Lower lobe of right lung (tissue), 2 donors: ENCODE measurements at places on chromosomes 6 and 20.

- H3K4me3 ChIP-seq, result no peak overlapping the region
- peak; percentile 75 for DNase-seq
- no peaks in the 10 kb centered on the region for H3K27me3 ChIP-seq
Measured at GRCh38 chr6:44119704-44120262, 7.5 kb downstream of the MRPL14 start.

DNA sequence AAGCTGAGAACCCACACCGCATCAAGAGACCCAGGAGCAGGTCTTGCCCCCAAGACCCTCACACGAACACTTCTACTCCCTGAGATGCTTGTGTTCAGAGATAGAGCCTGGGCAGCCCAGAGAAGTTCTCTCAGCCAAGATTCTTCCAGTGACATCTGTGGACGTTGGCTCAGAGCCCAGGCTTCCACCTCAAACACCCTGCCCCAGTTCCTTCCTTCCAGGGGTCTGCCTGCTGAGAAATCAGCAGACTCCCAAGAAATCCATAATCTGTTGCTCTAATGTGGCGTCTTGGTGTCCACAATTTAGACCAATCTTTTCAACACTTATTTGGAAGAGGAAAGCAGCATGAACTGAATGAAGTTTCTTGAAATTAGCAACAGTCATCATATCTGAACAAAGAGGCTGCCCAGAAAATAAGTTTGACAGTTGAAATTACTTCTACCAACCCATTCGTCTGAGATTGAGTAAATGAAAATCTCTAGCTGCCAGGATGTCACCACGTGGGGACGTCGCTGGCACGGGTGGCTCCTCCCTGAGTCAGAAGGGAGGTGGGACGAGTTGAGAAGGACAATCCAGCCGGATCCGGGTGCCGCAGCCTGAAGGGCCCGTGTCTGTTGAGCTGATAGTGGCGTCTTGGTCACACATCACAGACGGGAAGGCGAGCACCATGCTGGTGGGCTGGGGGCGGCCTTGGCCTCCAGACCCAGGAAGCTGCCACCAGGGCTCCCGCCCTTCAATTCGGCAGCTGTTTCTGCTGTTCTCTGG is 400.9 kb downstream of the TAF4 start:
- H3K4me1 ChIP-seq, result no peaks in the 10 kb centered on the region
- H3K4me3 ChIP-seq, result no peak overlapping the region
- peaks cover under 1% of the 10 kb centered on the region for H3K27me3 ChIP-seq
- no peak overlapping the region for H3K27ac ChIP-seq

- no peak for DNase-seq
- H3K4me3 ChIP-seq, result no peak overlapping the region
- H3K27me3 ChIP-seq, result no peaks in the 10 kb centered on the region
- peaks cover 80% of the 10 kb centered on the region for H3K4me1 ChIP-seq
Measured at GRCh38 chr20:2114127-2114959, 12.7 kb downstream of the STK35 start.

DNA sequence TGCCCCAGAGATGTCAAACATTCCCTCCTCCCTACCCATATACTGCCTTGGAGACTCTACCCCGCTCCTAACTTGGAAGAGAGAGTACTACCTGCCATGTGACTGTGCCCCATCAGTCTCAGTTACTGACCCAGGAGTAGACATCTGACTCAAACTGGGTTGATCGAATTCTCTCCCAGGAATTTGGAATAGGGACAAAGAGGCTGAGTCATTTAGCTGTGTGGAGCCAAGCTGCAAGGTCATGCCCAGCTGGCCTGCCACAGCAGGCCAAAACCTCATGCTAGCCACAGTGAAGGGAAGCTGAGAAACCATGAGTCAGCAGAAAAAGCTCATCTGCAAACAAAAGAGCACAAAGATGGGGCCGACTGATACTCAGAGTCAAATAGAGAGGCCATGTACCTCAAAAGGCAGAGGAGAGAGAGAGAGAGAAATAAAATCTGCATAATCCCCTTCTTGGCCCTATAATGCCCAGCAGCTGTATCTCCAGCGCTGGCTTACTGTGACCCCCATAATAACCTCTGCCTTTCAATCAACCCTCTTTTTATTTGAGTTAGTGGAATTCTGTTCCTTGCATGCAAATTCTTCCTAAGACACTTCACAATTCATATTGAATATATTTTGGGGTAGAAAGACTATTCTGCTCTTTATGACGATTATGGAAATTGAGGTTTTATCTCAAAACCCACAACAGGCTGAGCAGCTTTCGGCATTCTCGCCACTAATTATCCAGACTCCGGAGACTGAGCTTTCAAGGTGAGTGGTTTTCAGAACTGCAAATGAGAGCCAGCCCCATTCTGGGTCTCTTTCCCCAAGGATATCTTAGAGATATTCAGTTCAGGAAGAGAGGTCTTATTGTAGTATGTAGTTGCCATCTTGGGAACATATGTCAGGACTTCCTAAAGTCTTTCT is 21.4 kb upstream of the AKIRIN2 start:
- DNase-seq, result peak; percentile 68
- peaks cover 33% of the 10 kb centered on the region for H3K4me1 ChIP-seq
- no peak overlapping the region for H3K27ac ChIP-seq
